ENCODE measurements at places on chromosomes 2 and 18.
A peak's percentile ranks its signal among the peaks of the same experiment; 100 is the strongest.

- no peaks in the 10 kb centered on the region for H3K27me3 ChIP-seq
- H3K4me3 ChIP-seq, result no peak overlapping the region
- no peak for DNase-seq
- no peaks in the 10 kb centered on the region for H3K36me3 ChIP-seq
- no peak overlapping the region for H3K27ac ChIP-seq
Observed at GRCh38 chr2:162056796-162057399, 17.1 kb downstream of the DPP4 start.

DNA sequence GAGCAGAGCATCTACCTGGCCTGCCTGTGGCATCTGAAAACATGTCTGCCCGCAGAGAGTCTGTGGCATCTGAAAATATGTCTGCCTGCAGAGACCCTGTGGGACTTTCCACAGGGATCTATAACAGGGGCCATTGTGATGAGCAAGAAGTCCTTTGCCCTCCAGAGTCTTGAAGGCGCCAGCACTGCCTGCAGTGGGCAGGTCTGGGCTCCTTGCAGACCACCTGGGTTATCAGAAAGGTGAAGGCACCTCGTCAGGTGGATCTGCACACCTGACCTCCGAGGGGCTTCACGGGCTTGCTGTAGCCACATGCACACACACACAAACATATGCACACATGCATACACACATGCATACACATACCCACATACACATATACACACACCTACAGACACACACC is 189.5 kb upstream of the HDAC4 start:
- H3K4me1 ChIP-seq, result no peaks in the 10 kb centered on the region
- no peak overlapping the region for H3K4me3 ChIP-seq
- H3K27ac ChIP-seq, result no peak overlapping the region
- DNase-seq, result no peak
- no peaks in the 10 kb centered on the region for H3K36me3 ChIP-seq
- no peaks in the 10 kb centered on the region for H3K27me3 ChIP-seq

GRCh38 chr2:20728114-20728758 is 61.3 kb downstream of the GDF7 start:
- no peaks in the 10 kb centered on the region for H3K4me1 ChIP-seq
- H3K27ac ChIP-seq, result peak overlapping the region; percentile 49
- no peaks in the 10 kb centered on the region for H3K27me3 ChIP-seq
- DNase-seq, result no peak
- no peaks in the 10 kb centered on the region for H3K36me3 ChIP-seq

GRCh38 chr2:101733257-101733993 is 35.9 kb downstream of the MAP4K4 start:
- no peak for DNase-seq
- no peak overlapping the region for H3K27ac ChIP-seq
- no peak overlapping the region for H3K4me3 ChIP-seq
- H3K4me1 ChIP-seq, result peaks cover 18% of the 10 kb centered on the region

- H3K4me1 ChIP-seq, result no peaks in the 10 kb centered on the region
- no peaks in the 10 kb centered on the region for H3K27me3 ChIP-seq
- no peak for DNase-seq
- H3K27ac ChIP-seq, result no peak overlapping the region
Observed at GRCh38 chr18:76260941-76261472, 234.0 kb downstream of the ZNF516 start.

DNA sequence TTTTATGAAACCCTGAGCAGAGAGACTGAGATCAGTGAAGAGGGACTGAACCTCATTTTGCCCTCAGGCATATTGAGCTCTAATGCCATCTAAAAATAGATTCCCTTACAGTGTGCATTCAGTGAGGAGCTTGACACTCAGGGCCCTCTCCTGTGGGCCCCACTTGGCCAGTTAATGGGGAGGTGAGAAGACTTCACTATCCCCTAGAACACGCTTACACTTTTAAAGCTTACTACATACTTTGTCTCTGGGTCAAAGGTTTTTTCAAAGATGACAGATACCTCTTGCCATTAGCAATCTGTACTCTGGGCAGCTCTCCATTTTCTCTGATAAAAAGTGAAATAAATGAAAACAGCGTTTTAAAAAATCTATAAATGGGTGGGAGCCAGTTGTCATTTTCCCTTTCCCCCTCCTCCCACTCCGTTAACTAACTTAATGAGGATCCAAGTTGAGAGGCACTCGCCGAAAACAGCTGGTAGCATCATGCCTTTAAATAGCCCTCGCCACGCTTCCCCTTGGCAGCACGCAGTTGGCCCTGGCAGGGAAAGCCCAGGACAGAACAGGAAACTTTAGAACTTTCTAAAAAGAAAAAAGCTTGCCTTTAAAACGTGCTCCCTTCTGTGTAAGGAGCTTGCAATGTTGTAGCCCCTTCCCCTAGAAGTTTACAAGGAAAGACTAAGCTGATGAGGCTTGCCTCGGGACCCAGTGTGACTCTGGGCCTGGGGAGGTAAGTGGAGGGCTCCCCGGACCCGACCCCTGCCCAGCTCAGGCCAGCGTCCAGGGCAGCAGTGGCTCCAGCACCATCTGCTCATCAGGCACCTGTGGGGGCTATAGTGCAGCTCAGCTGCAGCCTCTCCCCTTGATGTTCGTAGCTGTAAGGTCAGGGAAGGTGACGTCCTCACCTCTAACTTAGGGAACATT is 58.8 kb upstream of the FOSL2 start:
- no peak overlapping the region for H3K4me3 ChIP-seq
- H3K27me3 ChIP-seq, result no peaks in the 10 kb centered on the region
- no peak overlapping the region for H3K27ac ChIP-seq
- DNase-seq, result no peak
- H3K36me3 ChIP-seq, result no peaks in the 10 kb centered on the region

DNA sequence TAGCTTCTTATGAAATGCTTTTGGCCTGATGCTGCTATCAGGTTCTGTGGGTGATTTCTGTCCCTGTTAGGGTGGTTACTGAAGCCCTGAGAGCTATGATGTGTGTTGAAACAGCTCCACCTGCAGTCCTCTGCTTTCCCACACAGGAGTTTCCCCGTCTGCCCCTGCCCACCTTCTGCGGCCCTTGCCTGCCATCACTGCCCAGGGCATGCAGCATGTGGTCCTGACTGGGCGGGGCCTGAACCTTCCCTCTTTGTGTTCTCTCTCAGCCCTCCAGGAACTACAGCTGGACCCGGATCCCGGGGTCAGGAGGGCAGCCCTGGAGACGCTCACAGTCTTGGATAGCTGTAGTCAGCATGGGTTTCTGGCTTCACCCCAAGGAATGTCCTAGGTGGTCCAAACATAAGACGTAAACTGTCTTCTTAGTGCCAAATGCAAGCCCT is 21.4 kb downstream of the HJURP start:
- H3K36me3 ChIP-seq, result no peaks in the 10 kb centered on the region
- H3K4me3 ChIP-seq, result no peak overlapping the region
- no peaks in the 10 kb centered on the region for H3K27me3 ChIP-seq
- H3K4me1 ChIP-seq, result no peaks in the 10 kb centered on the region

DNA sequence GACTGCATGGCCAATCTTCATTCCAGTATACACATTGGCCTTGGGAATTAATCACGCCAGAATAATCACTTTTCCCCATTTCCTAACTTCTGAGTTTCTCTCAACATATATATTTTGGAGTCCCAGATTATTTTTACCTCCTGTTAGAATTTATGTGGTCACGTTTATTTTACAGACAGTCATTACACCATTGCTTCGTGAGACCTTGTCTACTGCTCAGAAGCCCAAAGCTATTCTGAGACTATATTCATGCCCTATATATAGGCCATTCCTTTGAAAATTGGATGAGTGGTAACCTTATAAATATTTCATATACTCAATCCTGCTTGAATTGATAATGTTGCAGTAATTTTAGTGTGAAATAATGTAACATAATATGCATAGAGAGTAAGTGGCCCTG is 610.0 kb upstream of the CDH2 start:
- no peaks in the 10 kb centered on the region for H3K4me1 ChIP-seq
- H3K4me3 ChIP-seq, result no peak overlapping the region
- H3K27ac ChIP-seq, result no peak overlapping the region
- H3K27me3 ChIP-seq, result no peaks in the 10 kb centered on the region
- DNase-seq, result no peak

Data from kidney (tissue), 22 donors.